Activated T-helper 1 cell treated with anti-CD3 and anti-CD28 coated beads, Interleukin-2, amount 50 U/mL, for 16 hours (primary cell): ENCODE measurements at places on chromosomes 6 and 20.

- DNase-seq = no peak
Observed at GRCh38 chr20:58431134-58431533, 42.1 kb downstream of the VAPB start.

DNA sequence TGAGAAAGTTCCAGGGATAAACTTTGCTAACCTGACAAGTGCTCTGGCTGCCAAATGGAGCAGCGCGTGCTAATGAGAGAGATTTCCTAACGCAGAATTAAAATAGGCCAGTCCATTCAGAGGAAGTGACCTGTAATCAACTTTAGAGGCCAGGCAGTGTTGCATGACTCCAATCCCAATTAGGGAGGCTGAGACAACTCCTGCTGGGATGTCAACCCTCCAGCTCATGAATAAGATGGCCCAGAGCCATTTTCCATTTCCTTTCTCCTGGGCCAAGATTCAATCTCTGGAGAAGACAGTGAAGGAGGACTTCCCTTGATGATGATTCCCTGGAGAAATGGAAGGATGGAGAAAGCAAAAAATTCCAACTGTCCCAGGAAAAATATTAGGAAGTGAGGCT is 241.5 kb upstream of the RNF24 start:
- no peak for DNase-seq

DNA sequence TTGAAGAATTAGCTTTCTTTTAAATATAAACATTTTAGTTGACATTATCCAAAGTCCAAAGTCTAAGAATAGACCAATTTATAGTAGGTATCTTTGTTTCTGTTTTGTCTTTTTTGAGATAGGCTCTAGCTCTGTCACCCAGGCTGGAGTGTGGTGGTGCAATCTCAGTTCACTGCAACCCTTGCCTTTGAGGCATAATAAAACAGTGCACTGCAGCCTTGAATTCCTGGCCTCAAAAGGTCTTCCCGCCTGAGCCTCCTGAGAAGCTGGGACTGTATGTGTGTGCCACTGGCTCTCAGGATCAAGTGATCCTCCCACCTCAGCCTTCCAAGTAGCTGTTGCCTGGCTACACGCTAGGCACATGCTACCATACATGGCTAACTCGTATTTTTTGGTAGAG is 135.4 kb downstream of the REV3L start:
- DNase-seq = no peak

DNA sequence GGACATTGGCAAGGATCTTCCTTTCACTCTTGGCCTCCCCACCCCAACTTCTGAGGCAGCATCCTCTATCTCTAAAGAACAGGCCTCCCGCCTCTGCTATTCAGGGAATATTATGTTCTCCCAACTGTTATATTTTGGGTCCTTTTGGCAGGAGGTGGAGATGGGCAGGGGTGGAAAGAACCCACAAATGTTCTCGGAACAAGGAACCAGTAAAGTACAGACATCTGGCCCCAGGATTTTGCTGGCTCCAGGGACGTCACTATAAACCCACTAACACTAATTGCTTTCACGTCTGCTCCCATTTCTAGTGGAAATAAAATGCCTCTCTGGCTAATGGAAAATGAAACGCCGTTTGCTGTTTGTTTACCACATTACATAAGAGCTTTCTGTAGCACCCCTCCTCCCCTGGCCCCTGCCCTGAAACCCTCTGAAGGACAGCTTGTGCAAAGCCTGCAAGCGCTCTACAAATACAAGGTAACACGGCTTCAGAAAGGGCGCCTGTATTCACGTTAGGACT is 77.7 kb upstream of the TBC1D7 start:
- DNase-seq = no peak

- DNase-seq = no peak
Observed at GRCh38 chr6:106886922-106887797, 87.4 kb downstream of the CD24 start.

GRCh38 chr6:73639040-73639439 is 14.8 kb downstream of the SLC17A5 start:
- no peak for DNase-seq

DNA sequence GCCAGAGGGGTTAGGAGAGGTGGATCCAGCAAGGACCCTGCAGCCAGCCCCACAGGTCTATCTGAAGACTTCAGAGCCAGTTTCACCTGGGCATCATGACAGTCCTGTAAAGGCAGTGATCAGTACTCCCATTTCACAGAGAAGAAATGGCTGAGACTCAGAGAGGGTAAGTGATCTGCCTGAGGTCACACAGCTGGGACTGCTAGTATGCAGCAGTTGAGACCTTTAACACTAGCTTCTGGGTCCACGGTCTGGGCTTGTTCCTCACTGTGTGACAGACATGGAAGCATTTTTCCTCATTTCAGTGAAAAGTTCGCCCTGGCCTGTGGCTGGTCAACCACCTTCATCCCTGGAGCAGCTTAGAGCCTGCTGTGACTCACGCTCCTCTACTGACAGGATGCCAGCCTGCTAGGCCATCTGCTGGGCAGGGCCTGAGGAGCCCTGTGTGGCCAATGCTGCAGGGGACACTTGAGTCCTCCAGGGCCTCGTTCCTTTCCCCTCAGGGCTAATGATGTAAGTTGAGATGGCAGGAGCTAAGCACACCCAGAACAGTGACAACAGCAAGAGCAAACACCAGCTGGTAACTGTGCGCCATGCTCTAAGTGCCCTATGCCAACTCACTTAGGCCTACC is 192.0 kb downstream of the LRFN2 start:
- no peak for DNase-seq

- no peak for DNase-seq
Observed at GRCh38 chr6:7992002-7992815, 72.0 kb downstream of the BLOC1S5 start.

- DNase-seq = no peak
Observed at GRCh38 chr6:129140526-129140925, 257.6 kb downstream of the LAMA2 start.
